Neural progenitor cell (in vitro differentiated cells): ENCODE measurements at places on chromosomes 6 and 20. TPM values are rescaled to one million over a fixed set of nuclear protein-coding genes. Genes with fewer than 3 reads are reported as not detected.

- H3K27ac ChIP-seq: no peak overlapping the region
- no peak overlapping the region for H3K4me3 ChIP-seq
- DNase-seq: no peak
- H3K4me1 ChIP-seq: peaks cover 12% of the 10 kb centered on the region
- no peaks in the 10 kb centered on the region for H3K27me3 ChIP-seq
These were observed 412.7 kb downstream of the GRIK2 start for GRCh38 chr6:101806241-101806640.

GRCh38 chr20:8209061-8209460, 77.0 kb downstream of the PLCB1 start:
- H3K4me1 ChIP-seq: peaks cover 37% of the 10 kb centered on the region
- no peaks in the 10 kb centered on the region for H3K27me3 ChIP-seq
- DNase-seq: peak; percentile 38
- no peak overlapping the region for H3K4me3 ChIP-seq
- no peaks in the 10 kb centered on the region for H3K36me3 ChIP-seq

- H3K27ac ChIP-seq: no peak overlapping the region
- H3K36me3 ChIP-seq: no peaks in the 10 kb centered on the region
- H3K27me3 ChIP-seq: no peaks in the 10 kb centered on the region
- H3K4me3 ChIP-seq: no peak overlapping the region
These were observed 7.1 kb upstream of the MYLK2 start for GRCh38 chr20:31811796-31812728.

The PLTP gene
- 22.3 and 54.4 TPM in 2 replicates for total RNA-seq

GRCh38 chr6:13194852-13195251, 133.5 kb downstream of the TBC1D7 start:
- DNase-seq: peak; percentile 37
- peaks cover 14% of the 10 kb centered on the region for H3K4me1 ChIP-seq
- H3K36me3 ChIP-seq: no peaks in the 10 kb centered on the region
- H3K27ac ChIP-seq: no peak overlapping the region

- DNase-seq: no peak
- H3K4me3 ChIP-seq: no peak overlapping the region
- no peaks in the 10 kb centered on the region for H3K36me3 ChIP-seq
- H3K27me3 ChIP-seq: no peaks in the 10 kb centered on the region
- H3K4me1 ChIP-seq: peaks cover 17% of the 10 kb centered on the region
These were observed 39.6 kb upstream of the GFOD1 start for GRCh38 chr6:13526727-13527670.

DNA sequence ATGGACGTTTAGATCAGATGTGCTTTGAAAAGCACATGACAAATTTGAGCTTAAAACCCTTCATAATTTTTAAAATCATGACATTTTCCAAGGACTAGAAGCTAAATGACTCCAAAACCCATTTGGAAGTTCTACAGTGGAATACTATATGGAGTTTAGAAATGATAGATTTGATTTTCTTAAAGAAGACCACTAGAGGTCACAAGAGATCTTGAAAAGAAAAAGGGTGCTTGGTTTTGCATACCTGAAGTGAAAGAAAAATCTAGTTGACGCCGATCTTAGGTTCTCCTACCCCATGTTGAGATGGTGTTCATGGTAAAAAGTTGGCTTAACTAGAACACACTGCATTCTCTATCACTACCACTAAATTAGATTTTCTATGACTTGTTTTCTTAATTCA, 31.5 kb downstream of the CFAP61 start:
- peaks cover 10% of the 10 kb centered on the region for H3K27me3 ChIP-seq
- H3K27ac ChIP-seq: no peak overlapping the region
- no peaks in the 10 kb centered on the region for H3K36me3 ChIP-seq
- no peak overlapping the region for H3K4me3 ChIP-seq
- peak; percentile 58 for DNase-seq

- no peak overlapping the region for H3K4me3 ChIP-seq
- H3K4me1 ChIP-seq: no peaks in the 10 kb centered on the region
- H3K27me3 ChIP-seq: no peaks in the 10 kb centered on the region
- DNase-seq: no peak
- no peaks in the 10 kb centered on the region for H3K36me3 ChIP-seq
These were observed 205.0 kb upstream of the BTBD3 start for GRCh38 chr20:11712639-11713160.
